Regular cardiac myocyte (primary cell): ENCODE measurements at places on chromosomes 3 and 15. TPM values are rescaled to one million over a fixed set of nuclear protein-coding genes. Genes with fewer than 3 reads are reported as not detected.

The SLC28A1 gene
- under 0.01 TPM in 1 of 2 replicates, not detected in the other for total RNA-seq

The KNG1 gene
- not detected in 2 replicates for total RNA-seq

The GPR62 gene
- under 0.01 TPM in 1 of 2 replicates, not detected in the other for total RNA-seq

The PDZRN3 gene
- total RNA-seq = 24.9 and 32.7 TPM in 2 replicates

The COL6A6 gene
- under 0.01 TPM in 2 replicates for total RNA-seq

The ACAD11 gene
- total RNA-seq = 29.9 and 58.3 TPM in 2 replicates

The GREM1 gene
- total RNA-seq = 84.7 and 543 TPM in 2 replicates

The DNAH12 gene
- under 0.01 and 0.28 TPM in 2 replicates for total RNA-seq

The GOLGA8G gene
- not detected in 2 replicates for total RNA-seq

The THOC7 gene
- total RNA-seq = 40.9 and 48.5 TPM in 2 replicates

The MYL3 gene
- total RNA-seq = not detected in 2 replicates

The CD200 gene
- 24.7 and 25.1 TPM in 2 replicates for total RNA-seq

The CADPS gene
- 0.85 TPM in 1 of 2 replicates, not detected in the other for total RNA-seq

The MEX3B gene
- total RNA-seq = 8.6 and 16.9 TPM in 2 replicates

The CPNE9 gene
- 0.19 TPM in 1 of 2 replicates, not detected in the other for total RNA-seq

The TTC23 gene
- total RNA-seq = 17.8 and 34.4 TPM in 2 replicates

The SLC9C1 gene
- total RNA-seq = 0.56 and 0.77 TPM in 2 replicates

The ATP13A5 gene
- not detected in 2 replicates for total RNA-seq

The PPP1R14D gene
- total RNA-seq = not detected in 2 replicates

The MESP2 gene
- 0.56 and 0.77 TPM in 2 replicates for total RNA-seq

The SV2B gene
- not detected in 2 replicates for total RNA-seq
